ENCODE measurements at places on chromosomes 1 and 21. TPM values are rescaled to one million over a fixed set of nuclear protein-coding genes. Genes with fewer than 3 reads are reported as not detected.

DNA sequence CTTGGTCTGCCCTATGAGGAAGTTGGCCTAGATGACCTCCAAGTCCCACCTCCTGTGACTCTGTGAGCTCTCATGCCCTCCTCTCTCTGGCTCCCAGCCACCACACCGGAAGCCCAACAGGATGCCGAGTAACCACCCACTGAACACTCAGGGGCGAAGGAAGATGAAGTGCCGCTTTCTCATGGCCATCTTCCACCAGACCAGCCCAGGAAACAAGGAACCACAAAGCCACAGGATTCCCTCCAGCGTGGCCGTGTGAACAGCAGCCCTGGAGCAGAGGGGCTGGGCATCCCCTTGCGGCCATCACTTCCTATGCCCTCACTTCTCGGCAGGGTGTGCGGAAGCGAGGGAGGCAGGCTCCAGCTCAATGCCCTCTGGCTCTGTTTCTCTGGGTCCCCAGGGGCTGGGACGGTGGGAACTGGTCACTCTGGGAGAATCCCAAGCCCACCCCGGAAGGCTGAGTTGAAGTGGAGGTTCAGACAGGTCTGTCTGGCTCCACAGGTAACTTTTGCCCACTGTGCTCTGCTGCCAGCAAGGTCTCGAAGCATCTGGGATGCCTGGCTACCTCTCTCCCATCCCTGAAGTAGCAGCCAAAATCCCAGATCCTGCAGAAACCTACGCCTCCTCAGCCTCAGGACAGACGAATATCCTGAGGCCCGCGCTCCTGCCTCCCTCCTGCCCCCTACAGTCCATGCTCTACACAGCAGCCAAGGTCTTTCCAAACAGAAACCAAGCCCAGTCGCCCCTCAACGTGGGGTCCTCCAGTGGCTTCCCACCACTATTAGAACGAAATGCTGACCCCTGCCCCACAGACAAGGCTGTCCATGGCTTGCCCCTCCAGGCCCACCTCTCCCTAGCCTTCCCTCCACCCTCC is 44.2 kb upstream of the ECE1 start:
- peak; percentile 90 for DNase-seq

Gene TMEM63A
- total RNA-seq, result 41.9 TPM

Gene TMEM82
- not detected for total RNA-seq

DNA sequence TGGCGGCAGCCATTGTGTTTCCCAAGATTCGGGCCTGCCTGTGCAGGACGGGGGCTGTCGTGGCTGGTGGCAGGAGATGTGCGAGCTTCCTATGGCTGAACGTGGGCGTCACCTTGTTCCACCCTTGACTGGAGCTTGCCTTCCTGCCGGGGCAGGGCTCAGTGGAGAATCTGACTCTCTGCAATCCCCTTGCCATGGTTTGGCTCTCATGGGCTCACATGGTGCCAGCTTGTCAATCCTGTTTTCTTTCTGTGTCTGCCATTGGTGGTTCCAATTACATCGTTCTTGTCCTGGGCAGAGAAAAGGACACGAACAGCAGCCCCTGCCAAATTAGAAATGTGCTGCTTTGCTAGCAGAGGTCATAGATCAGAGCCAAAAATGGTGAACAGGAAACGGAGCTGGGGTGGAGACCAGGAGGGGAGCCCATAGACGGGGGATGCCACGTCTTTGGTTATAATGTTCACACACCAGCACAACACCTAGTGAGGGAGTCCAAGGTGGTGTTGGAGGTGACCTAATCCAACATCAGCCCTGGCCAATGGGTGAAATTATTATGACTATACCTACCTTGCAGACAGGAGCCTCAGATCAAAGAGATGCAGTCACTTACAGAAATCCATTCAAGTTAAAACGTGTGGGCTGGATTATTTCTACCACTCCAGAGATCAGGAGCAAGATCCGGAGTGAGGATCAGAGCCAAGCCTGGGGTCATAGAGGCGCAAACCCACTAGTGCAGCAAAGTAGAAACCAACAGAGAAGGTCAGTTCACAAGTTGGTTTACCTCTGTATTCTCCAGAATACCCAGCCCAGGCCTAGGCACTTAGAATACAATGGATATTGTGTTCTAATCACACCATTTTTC is 253.1 kb downstream of the SIPA1L2 start:
- no peak for DNase-seq

DNA sequence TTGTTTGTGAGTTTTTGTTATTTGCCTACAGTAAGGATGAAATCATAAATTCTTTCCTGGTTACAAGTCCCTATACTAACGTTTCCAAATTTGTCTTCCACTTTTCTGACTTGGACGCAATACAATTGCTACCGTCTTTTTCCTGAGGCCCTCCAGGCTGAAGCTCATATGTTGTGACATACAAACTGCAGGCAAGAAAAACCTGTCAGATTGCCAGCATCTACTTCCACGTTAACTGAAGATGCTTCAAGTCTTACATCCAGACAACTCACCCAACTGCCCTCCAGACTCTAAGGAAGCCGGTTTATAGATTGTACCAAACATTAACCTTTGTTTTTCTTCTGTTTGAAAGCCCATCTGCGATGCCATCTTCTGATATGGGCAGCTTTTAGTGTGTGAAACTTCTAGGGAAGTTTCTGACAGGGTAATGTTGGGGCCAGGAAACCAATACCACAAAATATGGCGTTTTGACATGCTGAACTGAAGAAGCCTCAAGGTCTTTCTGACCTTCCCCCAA is 21.4 kb upstream of the RNF11 start:
- DNase-seq, result no peak

Gene GPR37L1
- total RNA-seq, result not detected

Gene IFI44L
- total RNA-seq, result 8.9 TPM

DNA sequence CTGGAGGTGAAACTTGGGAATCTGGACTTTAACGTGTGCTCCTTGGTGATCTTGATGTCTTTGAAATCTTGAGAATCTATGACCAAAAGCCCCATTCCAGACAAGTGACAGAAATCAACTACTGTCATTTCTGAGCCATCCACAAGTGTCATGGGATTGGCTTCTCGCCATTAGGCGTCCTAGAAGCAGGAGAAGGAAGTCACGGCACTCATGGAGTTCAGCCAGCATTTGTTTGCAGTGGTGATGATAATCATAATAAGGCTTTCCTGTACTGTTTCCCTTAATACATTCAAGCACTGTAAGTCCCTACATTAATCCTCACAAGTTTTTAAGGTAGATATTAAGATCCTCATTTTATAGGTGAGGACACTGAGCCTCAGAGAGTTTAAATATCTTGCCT is 11.9 kb downstream of the F5 start:
- no peak for DNase-seq

GRCh38 chr21:45334134-45334533 is 46.4 kb upstream of the POFUT2 start:
- DNase-seq, result no peak

DNA sequence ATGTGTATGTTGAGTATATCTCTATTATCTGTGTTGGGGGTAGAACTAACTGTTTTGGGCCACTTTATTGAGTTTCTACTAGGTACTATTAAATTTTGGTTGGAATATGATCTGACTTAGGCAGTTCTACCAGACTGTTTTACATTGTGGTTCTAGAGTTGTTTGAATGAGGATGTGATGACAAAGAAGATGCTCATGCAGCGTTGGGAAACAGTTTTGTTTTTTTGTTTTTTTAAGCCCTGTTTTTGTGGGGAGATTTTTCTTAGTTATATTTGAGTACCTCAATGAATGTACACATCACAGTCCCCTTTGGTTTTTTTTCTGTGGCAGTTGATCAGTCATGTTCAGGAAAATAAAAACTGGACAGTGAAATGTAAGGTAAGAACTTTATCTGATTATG is 40.1 kb downstream of the TMED5 start:
- no peak for DNase-seq

DNA sequence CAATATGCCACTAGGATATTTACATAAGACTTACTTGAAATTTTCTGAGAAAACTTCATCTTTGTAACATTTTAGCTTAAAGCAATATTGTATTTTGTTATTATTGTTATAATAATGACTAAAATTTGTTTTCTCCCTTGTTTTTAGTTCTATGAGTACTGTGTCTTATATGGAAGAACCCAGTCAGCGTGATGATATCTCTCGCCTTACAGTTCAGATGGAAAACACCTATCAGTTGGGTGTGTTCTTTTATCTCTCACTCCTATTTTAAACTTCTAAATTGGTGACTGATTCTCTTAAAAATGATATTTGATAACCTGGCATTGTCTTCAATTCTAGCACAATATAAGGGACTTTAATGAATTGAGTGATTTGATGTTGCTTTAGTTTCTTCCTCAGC is 18.0 kb downstream of the DYNLT5 start:
- no peak for DNase-seq

DNA sequence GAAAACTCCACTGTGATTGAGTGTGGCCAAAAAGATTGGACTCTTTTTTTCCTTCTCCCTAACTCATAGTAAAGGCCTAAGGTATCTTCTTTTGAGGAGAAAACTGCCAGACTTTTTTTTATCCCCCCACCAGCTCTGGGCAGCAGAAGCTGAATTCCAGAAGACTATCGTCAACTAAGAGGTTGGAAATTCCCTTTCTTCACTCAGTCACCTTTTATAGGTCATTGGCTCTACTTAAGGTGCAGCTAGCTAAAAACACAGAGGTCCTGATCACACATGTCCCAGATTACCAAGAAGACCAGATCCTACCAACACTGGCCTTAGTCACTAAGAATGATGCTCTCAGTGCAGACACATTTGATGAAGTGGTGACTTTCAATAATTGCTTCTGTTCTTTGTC is 1441.2 kb downstream of the PLA2G4A start:
- no peak for DNase-seq

GRCh38 chr1:89907727-89908212 is 86.9 kb downstream of the LRRC8D start:
- no peak for DNase-seq

Gene CELSR2
- total RNA-seq, result 33.2 TPM

DNA sequence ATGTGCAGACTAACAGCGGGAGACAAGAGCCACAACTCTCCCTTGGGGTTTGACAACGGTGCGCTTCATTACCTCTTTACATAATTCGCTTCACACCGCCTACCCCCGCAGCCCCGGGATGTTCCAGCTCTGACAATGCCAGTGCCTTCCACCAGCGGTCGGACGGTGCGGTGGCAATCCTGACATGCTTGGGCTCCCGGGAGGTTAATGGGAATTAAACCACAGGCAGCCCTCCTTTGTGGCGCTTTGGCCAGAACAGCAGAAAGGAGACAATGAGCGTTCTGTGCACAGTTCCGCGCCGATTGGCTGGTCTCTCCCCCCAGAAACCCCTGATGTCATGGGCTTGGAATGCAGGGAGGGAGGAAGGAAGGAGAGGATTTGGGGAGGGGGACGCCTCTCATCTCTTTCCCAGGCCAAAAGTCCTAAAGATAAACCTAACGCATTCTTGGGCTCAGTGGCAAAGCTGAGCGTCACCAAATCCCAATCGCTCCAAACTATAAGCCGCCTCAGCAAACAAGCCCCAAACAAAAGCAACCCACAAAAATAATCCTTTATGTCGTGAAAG is 1.3 kb downstream of the CNN3 start:
- peak; percentile 82 for DNase-seq

GRCh38 chr1:12475530-12475934 is 142.5 kb downstream of the DHRS3 start:
- DNase-seq, result no peak

DNA sequence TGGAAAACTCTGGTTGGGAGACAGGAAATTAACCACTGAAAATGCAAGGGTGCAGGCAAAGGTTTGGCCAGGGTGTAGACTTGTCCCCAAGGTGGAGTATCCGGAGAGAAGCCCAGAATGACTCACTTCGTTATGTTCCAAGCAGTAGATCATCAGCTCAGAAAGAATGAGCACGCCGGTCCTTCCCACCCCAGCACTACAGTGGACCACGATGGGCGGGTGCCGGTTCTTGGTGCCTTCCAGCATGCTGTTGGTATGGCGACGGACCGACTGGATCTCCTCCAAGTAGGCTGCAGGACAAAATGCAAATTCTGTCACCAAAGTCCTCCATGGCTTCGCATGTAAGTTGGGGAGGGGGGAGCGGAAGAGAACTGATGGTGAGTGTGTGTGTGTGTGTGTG is 83.4 kb downstream of the SMYD2 start:
- DNase-seq, result peak; percentile 85

GRCh38 chr1:156493154-156493631 is 7.4 kb downstream of the MEF2D start:
- no peak for DNase-seq

DNA sequence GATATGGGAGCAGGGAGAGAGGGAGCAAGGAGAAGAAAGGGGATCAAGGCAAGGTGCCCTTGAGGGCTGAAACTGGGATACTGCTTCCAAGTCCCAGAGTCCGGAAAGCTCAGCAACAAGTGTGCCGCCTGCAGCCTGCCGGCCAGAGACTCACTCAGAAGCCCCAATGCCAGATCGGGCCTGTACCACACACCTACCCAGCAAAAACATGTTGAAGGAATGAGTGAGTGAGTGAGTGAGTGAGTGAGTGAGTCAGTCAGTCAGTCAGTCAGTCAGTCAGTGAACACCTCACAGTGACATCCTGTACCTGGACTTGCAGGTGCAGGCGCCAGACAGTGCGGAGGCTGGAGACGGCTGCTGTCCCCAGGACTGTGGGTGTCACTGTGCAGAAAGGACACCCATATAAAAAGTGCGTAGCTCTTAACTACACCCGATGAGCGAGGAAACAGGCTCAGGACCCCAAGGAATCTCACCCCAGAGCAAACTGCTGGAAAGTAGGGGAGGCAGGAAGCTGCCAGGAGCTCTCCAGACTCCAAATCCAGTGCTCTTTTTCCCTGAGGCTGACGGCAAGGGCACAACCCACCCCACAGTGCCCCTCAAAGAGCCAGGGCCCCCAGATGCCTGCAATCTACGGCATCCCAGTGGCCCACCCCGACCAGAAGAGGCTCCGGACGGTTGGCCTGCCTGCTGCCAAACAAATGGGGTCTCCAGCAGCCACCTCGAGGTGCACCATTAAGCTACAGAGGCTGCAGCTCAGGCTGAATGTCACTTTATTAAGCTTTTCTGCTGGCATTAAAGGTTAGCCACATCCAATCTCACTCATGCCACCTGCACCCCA is 261.7 kb downstream of the NPHP4 start:
- DNase-seq, result no peak

Gene PLEKHA6
- total RNA-seq, result 55.4 TPM

DNA sequence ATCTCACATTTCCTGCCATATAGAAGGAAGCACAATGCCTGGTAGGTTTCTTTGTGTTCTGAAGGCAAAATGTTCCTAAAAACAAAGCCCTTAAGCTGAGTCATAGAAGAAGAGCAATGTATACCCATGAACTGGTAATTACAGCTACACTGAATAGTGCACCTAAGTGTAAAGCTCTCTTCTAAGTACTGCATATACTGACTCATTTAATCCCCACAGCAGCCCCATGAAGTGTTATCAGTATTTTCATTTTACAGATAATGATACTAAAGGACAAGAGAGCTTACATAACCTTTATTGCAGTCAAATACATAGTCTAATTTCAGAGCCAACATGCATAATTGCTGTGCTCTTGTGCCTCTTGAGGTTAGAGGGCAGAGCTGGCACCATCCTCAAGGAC is 239.9 kb downstream of the DPYD start:
- no peak for DNase-seq

GRCh38 chr1:204232526-204232925 is 18.7 kb upstream of the GOLT1A start:
- DNase-seq, result no peak

GRCh38 chr1:94661431-94661932 is 119.9 kb upstream of the F3 start:
- no peak for DNase-seq

Gene LBR
- 18.9 TPM for total RNA-seq

Gene HSPA6
- 0.71 TPM for total RNA-seq

GRCh38 chr1:63980740-63981407 is 207.1 kb downstream of the ROR1 start:
- no peak for DNase-seq

GRCh38 chr1:160193091-160193819 is 2.9 kb downstream of the CASQ1 start:
- DNase-seq, result peak; percentile 92

Data from right cardiac atrium (tissue), 5 donors.